H9 (cell line): ENCODE measurements at places on chromosomes 7 and 10.

DNA sequence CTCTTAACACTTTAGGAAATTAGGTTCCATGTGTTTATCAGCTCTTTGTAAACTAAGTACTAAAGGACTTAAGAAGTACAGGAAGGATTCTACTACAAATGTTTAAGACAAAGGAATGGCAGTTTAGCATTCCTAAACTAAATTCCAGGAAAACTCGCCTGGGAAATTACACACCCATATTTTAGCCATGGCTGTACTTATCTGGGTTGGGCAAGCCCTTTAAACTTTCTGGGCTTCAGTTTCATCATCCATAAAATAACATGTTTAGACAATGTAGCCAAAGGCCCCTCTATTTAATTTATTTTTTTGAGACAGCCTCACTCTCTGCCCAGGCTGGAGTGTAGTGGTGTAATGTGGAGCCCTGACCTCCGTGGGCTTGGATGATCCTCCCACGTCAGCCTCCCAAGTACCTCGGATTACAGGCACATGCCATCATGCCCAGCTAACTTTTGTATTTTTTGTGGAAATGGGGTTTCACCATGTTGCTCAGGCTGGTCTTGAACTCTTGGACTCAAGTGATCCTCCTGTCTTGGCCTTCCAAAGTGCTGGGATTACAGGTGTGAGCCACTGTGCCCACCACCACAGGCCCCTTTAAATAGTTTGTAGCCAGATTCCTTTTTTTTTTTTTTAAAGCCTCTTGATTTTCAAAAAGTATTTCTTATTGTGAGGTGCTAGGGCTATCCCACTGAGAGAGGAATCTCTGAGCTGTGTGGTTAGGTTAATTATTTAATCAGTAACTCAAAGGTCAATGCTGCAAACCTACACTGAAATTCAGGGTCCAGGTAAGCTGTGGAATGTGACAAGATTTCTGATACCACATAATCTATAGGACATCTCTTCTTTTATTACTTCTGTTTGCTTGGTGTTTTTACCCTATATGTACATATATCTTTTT, 32.1 kb downstream of the TMEM60 start:
- DNase-seq, result no peak

DNA sequence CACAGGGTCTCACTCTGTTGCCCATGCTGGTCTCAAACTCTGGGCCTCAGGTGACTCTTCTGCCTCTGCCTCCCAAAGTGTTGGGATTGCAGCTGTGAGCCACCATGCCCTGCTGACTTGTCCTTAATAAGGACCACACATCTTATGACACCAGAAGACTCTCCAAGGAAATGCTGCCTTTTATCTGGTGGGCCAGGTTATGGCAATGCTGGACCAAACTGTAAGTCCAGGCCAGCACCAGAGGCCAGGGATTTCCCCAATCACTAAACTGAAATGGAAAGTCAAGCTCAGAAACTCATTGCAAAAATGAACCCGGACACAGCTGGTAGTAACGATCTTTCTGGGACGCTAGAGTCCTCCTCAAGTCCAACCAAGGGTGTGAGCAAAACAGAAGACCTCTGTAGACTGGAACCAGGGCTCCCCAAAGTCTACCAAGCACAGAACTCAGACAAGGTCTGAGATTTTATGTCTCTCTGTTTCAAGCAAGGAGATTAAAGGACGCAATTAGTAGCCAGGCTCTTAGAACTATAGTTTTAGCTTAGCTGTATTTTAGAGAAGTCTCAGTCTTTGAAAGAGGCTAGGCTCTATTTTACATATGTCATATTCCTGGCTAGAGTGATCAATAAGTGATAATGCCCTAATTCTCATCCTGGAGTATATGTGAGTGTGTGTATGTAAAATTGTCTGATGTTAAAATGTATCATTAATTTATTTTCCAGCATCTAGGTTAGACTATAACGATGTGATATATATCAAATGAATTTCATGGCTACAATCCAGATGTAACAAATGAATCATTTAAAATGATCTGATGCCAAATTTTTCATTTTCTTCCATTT, 74.0 kb upstream of the ITGB1 start:
- DNase-seq, result no peak

DNA sequence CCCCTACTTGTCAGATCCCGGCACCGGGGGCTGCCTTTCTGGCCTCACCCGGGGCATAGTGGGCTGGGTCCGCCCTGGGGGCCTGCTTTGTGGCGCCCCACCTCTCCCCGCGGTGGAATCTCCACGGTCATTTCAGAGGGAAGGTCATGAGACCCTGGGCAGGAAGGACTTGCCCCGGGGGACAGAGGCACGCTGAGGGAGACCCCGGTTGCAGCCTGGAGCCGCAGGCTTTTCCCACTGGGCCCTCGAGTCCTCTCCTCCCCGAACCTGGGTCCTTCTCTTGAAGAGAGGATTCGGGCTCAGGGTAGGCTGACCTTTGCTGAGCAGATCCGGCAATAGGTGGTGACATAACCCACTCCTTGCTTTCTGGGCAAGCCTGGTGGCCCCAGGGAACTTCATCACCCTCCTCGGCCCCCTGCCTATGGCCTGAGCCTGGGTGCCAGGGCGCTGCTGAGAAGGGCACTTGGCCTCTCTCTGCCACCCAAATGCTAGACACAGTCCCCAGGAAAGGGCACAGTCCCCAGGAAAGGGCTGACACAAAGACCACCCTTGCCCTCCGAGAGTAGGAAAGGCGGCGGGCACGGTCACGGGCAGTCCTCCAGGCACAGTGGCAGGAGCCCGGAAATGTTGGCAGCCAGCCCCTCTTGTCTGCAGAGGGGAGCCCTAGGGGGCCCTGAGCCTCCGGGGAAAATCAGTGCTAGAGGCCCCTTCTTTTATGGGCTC, 36.2 kb downstream of the FKBP6 start:
- no peak for DNase-seq

GRCh38 chr7:159013825-159014289, 130.8 kb downstream of the VIPR2 start:
- DNase-seq, result no peak

GRCh38 chr7:21137640-21138039, 290.2 kb upstream of the SP4 start:
- DNase-seq, result no peak

DNA sequence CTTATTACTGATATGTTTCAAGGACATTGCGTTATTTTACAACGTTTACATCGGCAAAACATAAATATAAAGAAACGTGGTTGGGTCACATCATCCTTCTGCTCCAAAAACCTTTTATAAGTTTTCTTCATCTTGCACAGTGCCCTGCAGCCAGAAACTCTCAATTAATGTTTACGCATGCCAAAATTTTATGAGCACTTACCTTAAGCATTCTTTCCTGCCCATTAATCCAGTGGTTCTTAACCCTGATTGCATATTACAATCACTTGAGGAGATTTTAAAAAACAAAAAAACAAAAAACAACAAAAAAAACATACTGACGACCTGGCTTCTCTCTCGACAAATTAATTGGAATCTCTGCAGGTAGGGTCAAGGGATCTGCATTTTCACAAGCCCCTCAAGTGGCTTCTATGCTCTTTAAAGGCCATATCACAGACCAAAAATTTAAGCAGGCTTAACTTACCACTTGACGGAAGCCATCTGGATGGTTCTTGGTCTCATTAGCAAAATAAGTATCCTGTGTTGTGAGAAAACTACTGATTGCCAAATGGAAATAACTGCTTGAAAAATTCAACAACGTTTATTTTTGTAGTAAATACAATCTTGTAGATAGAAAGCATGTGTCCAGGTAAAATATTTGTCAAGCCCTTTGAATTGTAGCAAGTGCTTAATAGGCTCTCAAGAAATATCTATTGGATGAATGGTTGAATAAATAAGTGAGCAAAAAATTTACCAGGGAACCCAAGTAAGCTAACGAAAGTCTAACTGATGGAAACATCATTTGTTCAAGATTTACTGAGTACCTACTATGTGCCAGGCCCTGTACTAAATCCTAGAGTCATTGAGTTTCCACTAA, 30.9 kb upstream of the SLC16A12 start:
- DNase-seq, result no peak

DNA sequence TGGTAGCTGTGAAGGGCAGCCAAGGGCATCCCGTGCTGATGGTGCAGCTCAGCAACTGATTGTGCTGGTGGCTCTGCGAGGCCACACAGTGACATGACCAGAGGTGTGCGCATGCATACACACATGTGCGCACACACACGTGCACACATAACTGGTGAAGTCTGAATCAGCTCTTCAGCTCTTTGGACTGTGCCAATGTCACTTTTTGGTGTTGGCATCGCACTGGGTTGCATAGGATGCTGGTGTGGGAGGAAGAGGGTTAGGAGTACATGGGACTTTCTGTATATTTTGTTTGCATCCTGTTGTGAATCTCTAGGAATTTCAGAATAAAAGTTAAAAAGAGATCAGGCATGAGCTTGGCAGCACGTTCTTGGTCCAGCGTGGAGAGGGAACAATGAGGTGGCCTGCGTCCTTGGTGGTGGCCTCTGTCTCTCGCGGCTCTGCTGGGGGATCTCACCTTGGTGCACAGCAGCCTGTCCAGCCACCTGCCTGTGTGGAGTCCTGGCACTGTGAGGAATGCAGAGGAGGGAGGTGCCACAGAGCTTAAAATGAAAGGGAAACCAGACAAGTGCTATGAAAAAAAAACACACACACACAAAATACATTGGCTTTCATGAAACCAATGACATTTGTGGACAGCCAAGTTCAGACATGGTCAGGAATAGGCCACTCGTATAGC, 124.0 kb downstream of the TRRAP start:
- no peak for DNase-seq

GRCh38 chr7:101746314-101746713, 71.1 kb upstream of the CUX1 start:
- DNase-seq, result no peak

DNA sequence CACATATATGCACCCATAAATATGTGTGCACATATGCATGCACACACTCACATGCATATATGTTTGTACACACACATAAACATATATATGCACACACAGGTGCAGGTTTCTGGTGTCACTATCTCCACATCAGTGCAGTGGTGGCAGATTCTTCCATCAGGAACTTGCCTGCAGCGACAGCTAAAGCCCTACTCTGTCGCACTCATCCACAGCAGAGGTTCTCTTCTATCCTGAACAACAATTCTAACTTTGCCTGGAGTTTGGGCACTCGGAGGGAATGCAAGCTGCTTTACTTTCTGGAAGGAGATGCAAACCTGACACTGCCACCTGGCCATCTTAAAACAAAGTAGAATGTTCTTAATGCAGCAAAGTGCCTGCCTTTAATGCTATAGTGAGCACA, 745.8 kb downstream of the GRID1 start:
- peak; percentile 4 for DNase-seq

DNA sequence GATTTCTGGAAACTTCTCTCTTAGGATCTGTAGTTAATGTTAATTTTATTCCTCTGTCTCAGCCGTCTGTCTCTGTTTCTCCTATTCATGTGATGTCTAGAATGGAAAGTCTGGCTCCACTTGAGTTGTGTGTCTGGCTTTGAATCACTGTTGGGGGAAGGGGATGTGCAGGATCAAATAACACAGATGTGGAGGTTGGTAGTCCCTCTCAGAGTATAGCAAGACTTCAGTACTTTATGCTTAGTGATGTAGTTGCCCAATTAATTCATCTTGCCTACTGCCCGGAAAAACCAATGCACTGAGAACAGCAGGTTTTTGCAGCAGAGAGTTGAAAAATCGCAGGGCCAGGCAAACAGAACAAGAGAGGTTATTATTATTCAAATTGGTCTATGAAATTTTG, 79.2 kb downstream of the PHTF2 start:
- no peak for DNase-seq

- DNase-seq, result no peak
These were observed 365.1 kb downstream of the BBS9 start for GRCh38 chr7:33494474-33494873.

GRCh38 chr10:61215246-61215645, 237.9 kb downstream of the TMEM26 start:
- no peak for DNase-seq

DNA sequence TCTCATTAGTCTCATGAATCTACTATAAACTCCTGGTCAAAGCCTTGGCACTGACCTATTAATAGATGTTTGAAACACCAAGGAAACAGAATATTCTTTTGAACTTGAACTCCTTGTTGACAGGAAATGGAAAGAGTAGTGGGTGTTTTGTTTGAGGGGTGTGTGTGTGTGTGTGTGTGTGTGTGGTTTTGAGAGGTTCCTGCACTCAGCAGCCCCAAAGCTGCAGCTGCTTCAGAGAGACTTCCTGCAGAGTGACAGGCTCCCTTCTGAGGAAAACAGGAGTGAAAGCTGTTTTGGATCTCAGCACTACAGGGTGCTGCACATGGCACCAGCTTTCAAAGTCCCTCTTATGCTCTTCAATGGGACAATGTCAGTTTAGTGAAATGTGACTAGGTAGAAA, 546.5 kb upstream of the STEAP1 start:
- no peak for DNase-seq

DNA sequence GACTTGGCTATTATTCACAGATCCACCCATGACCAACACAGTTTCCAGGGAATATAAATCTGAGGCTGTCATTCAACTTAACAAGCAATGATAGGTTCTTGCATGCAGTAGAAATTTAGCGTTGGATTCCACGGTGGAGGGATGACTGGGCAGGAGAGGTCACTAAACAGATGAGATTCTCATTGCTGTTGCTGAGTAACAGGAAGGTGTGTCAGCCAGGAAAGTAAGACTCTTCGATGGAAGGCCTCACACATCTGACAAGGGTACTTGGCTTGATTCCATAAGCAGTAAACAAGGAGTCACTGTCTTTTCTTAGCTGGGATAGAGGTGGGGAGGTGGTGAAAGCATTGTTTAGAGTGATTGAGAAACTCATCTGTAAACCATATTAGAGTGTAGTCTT, 1152.0 kb downstream of the SORCS3 start:
- DNase-seq, result no peak

DNA sequence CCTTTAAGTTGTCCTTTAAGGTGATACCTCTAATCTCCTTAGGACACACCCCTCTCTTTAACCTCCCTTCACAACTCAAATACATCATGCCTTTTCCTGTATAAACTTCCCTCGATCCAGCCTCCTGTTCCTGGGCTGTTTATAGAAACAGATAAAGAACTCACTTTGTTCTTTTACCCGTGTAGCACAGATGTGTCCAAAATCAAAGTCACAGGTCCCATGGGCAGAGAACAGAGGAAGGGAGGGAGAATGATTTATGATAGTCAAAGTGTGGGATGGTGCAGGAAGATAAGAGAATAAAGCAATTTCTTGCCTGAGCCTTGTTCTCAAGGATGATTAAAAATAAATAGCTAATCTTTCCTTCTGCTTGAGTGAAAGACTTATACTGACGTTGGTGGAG, 50.3 kb upstream of the CABCOCO1 start:
- DNase-seq, result no peak

GRCh38 chr10:121322046-121322445, 276.2 kb downstream of the FGFR2 start:
- DNase-seq, result no peak

GRCh38 chr10:95604630-95605029, 43.5 kb upstream of the SORBS1 start:
- DNase-seq, result no peak
